ENCODE measurements at places on chromosomes 1 and 21.

- DNase-seq, result no peak
Measured at GRCh38 chr21:44854391-44854663, 19.2 kb downstream of the PTTG1IP start.

DNA sequence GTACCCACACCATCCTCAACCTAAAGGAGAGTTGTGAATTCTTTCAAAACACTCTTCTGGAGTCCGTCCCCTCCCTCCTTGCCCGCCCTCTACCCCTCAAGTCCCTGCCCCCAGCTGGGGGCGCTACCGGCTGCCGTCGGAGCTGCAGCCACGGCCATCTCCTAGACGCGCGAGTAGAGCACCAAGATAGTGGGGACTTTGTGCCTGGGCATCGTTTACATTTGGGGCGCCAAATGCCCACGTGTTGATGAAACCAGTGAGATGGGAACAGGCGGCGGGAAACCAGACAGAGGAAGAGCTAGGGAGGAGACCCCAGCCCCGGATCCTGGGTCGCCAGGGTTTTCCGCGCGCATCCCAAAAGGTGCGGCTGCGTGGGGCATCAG, 638 bp upstream of the OLIG2 start:
- DNase-seq, result no peak

DNA sequence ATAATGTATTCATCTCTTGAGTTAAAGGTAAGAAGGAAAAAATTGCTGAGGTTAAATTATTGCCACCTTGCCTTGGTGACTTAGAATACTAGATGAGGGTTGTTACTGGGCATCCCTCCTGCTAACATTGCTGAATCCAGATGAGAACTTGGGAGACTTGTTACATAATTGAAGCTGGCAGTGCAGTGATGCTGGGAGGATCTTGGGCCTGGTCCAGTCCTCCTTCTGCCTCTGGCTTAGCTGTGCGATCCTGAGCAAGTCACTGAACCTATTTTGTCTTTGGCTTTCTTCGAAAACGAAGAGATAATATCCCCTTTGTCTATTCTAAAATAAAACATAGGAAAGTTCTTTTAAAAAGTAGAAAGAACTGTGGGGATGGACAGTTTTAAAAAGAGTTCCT, 244.9 kb upstream of the NRIP1 start:
- no peak for DNase-seq

- DNase-seq, result no peak
Measured at GRCh38 chr1:153032677-153033308, 1.8 kb downstream of the SPRR1B start.

DNA sequence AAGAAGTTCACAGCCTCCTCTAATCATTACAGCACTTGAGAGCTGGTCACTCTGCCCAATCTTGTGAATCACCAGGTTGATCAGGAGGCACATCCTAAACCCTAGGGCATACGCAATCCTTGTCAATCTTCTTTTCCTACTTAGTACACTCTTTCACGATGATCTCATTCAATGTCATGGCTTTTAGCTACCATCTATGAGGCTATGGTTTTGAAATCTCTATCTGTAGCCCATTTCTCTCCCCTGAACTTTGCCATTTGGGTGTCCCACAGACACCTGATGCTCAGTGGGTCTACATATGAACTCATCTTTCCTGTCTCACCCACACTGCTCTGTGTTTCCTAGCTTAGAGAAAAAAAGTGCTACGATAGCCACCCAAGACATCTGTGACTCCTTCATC, 1.9 kb upstream of the MED18 start:
- no peak for DNase-seq

- no peak for DNase-seq
Measured at GRCh38 chr1:163227126-163227525, 24.4 kb upstream of the RGS5 start.

- DNase-seq, result no peak
Measured at GRCh38 chr1:12433323-12434053, 184.5 kb downstream of the DHRS3 start.

GRCh38 chr1:62178372-62178771, 16.3 kb upstream of the L1TD1 start:
- DNase-seq, result no peak

DNA sequence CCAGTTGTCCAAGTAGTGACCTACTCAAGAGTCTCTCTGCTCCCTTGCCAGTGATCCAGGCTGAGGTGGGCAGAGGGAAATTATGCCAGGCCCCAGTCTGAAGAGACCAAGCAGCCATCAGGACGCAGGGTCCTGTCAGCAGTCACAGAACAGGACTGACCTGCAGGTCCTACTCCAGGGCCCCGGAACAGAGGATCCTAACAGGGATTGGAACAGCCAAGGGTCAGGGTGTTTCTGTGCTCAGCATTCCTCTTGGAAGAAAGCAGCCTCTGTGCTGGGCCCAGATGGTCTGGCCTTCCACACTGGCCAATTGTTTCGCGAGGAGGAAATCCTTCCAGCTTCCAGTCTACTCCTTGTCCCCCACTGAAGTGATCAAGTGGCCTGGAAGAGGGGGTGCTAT, 41.6 kb upstream of the USP1 start:
- no peak for DNase-seq

DNA sequence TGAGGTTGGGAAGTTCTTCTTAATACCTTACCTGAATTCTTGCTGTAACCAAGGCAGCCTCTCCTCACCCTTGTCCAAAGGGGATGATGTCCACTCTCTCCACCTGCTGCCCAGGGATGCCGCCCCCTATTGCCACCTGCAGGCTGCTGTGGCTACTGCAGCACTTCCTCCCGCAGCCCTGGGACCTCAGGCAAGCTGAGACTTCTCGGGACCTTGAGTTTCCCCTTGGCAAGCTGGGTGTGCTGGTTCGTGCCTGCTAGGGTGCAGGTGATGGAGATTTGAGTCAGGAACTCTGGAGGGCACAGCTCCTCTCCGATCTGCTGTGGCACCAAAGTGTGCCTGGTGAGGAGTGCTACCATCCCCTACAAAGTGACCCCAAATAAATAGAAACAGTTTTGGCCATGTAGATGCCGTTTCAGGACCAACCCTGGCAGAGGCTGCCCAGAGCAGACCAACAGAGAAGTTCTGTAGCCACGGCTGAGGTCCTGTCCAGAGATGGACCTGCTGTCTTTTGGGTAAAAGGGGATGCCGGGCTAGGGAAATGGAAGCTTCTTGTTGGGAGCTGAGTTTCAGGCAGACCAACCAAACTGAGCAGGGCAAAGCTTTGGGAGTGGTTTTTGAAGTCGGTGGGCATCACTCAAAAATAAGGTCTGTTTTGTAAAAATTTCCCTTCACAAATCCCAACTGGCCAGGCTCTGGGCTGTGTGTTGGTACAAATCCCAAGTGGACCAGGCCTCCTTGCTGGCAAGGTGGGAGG, 31.7 kb downstream of the RUNX3 start:
- DNase-seq, result no peak

DNA sequence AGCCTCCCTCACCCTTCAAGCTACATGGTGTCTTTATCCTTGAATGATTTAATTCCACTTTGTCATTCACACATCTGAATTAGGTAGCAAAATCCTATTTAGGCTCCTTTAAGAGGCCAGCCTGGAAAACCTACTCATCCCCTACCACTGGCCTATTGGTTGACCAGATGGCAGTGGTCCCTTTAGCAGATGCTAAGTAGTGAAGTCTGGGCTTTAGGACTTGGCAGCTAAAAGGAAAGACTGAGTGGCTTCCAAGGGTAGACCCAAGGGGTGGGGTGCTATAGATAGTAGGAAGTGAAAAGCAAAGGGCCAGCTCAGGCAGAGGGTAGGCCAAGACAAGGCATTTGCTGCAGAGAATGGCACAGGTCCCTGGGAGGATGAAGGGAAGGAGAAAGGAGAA, 46.6 kb downstream of the KCNJ6 start:
- no peak for DNase-seq

DNA sequence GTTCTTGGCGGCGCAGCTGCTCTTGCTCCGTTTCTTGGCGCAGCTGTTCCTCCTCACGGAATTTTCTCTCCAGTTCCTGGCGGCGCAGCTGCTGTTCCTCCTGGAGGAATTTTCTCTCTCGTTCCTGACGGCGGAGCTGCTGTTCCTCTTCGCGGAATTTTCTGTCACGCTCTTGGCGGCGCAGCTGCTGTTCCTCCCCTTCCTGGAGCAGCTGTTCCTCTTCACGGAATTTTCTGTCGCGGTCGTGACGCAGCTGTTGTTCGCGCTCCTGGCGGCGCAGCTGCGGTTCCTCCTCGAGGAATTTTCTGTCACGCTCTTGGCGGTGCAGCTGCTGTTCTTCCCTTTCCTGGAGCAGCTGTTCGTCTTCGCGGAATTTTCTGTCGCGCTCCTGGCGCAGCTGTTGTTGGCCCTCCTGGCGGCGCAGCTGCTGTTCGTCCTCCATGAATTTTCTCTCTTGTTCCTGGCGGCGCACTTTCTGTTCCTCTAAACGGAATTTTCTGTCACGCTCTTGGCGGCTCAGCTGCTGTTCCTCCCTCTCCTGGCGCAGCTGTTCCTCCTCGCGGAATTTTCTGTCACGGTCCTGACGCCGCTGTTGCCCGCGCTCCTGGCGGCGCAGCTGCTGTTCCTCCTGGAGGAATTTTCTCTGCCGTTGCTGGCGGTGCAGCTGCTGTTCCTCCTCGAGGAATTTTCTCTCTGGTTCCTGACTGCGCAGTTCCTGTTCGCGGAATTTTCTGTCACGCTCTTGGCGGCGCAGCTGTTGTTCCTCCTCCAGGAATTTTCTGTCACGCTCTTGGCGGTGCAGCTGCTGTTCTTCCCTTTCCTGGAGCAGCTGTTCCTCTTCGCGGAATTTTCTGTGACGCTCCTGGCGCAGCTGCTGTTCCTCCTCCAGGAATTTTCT, 7.0 kb downstream of the TCHH start:
- no peak for DNase-seq

GRCh38 chr1:114756009-114756892, 1.5 kb downstream of the CSDE1 start:
- no peak for DNase-seq

GRCh38 chr1:5504364-5504740, 487.9 kb downstream of the NPHP4 start:
- no peak for DNase-seq

GRCh38 chr1:87117761-87118368, 203.4 kb downstream of the HS2ST1 start:
- no peak for DNase-seq

- no peak for DNase-seq
Measured at GRCh38 chr1:180969434-180969833, 53.2 kb downstream of the STX6 start.

DNA sequence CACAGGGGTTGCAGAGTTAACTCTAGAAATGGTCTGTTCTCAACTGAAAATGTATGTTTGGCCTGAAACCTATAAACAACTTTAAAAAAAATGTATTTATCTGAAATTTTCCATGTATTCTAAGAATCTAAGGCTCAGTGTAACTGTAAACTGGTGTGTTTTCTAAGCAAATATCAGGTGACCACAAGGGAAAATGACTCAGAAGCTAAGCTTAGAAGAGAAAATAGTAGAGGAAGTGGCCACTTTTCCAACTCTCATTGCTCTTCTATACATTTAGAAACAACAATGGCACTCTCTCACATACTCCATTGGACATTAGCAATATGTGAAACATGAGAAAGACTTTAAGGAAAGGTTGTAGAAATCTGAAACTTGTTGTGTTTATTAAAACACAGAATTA, 7.5 kb downstream of the TNFSF18 start:
- no peak for DNase-seq

All from stimulated activated CD8-positive, alpha-beta memory T cell treated with anti-CD3 and anti-CD28 coated beads, Interleukin-4, amount 100 ng/mL, for 1 hour (primary cell).